ENCODE measurements at places on chromosomes 13 and 19. TPM values are rescaled to one million over a fixed set of nuclear protein-coding genes. Genes with fewer than 3 reads are reported as not detected.

DNA sequence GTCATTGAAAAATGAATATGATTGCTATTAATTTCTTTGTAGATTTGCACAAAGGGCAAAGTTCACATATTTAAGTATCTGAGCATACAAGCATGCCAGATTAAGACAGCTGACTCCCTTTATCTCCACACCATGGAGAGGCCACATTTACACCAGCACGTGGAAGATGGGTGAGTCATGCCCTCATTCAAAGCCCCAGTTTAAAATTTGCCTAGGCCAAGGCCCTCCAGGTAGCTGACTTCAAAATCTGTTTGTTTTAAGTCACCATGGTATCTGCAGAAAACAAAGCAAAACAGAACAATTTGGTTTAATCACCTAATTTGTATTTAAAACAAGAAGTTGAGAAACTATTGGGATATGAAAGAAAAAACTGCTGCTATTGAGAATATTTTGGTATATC is 109.2 kb downstream of the ESD start:
- no peak overlapping the region for H3K27ac ChIP-seq
- no peak for DNase-seq
- peaks cover 24% of the 10 kb centered on the region for H3K4me1 ChIP-seq
- no peak overlapping the region for H3K4me3 ChIP-seq

DNA sequence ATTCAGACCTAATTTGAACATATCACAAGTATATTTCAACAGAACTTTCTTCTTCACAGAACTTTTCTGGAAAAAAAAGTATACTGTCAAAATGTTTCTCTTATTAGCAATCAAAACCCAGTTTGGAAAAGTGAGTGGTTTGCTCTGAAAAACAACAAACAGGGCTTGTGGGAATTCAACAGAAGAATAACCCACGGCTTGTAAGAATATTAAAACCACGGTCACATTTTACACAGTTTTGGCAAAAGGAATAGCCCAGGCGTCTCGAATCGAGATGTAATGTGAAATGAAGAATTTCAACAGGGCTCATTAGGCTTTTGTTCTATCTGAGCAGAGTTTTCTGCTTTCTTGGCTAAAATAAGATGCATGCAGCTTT is 70.7 kb downstream of the COL4A2 start:
- no peak overlapping the region for H3K4me3 ChIP-seq
- no peaks in the 10 kb centered on the region for H3K27me3 ChIP-seq
- no peaks in the 10 kb centered on the region for H3K36me3 ChIP-seq
- H3K27ac ChIP-seq = no peak overlapping the region
- DNase-seq = no peak

- no peaks in the 10 kb centered on the region for H3K36me3 ChIP-seq
- H3K4me1 ChIP-seq = peaks cover 27% of the 10 kb centered on the region
- no peaks in the 10 kb centered on the region for H3K27me3 ChIP-seq
- DNase-seq = peak; percentile 73
- no peak overlapping the region for H3K27ac ChIP-seq
These were observed 170.9 kb downstream of the LACC1 start for GRCh38 chr13:44050450-44051063.

DNA sequence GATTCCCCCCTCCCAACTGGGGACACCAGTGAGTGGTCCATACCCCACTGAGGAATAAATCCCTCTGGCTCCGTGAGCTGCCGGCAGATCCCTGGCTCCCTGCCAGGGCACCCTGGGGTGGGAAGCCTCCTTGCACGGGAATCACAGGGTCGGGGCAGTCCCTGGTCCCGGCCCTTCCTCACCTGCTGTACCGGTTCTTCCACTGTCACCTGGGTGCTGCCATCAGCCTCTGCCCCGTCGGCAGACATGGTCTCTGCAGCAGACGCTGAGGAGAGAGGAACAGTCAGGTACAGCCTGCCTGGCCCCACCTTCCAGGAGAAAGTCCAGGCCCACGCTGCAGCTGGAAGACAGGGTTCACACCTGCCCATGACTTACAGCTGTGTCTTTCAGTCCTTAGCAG is 6.3 kb downstream of the PLIN3 start:
- H3K4me1 ChIP-seq = no peaks in the 10 kb centered on the region
- no peaks in the 10 kb centered on the region for H3K27me3 ChIP-seq
- no peak overlapping the region for H3K27ac ChIP-seq
- no peak overlapping the region for H3K4me3 ChIP-seq
- no peak for DNase-seq

DNA sequence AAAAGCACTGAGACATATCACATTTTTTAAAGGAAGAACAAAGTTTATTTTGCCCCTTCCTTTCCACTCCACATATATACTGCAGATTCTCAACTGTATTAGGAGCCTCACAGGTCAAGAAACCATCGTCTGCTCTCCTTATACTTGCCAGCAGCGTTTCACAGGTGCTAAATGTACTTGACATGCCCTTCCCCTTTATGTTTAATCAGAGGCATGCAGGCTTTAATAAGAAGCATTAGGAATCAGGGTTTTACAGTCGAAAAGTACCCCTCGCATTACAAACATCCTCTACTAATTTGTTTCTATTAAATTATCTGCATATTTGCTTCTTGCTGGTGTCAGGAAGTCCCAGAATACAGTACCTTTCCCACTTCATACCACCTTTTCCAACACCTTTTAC is 3.7 kb upstream of the RAP2A start:
- no peaks in the 10 kb centered on the region for H3K36me3 ChIP-seq
- H3K4me3 ChIP-seq = no peak overlapping the region
- H3K4me1 ChIP-seq = no peaks in the 10 kb centered on the region

- peak; percentile 90 for DNase-seq
- no peak overlapping the region for H3K27ac ChIP-seq
- no peaks in the 10 kb centered on the region for H3K4me1 ChIP-seq
- H3K4me3 ChIP-seq = no peak overlapping the region
These were observed 25.3 kb upstream of the OR10H2 start for GRCh38 chr19:15702534-15702930.

DNA sequence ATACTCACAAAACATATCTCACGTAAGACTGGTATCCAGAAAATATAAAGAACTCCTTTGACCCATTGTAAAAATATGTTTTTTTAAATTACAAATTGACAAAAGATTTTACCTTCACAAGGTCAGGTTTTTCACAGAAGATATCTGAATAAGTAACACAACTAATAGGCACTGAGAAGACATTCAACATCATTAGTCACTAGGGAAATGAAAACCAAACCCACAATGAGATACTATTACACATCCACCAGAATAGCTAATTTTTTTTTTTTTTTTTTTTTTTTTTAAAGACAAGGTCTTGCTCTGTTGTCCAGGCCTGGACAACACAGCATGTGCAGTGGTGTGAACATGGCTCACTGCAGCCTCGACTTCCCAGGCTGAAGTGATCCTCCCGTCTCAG is 157.5 kb downstream of the MIPEP start:
- H3K36me3 ChIP-seq = no peaks in the 10 kb centered on the region
- H3K27me3 ChIP-seq = no peaks in the 10 kb centered on the region
- no peak overlapping the region for H3K4me3 ChIP-seq
- H3K27ac ChIP-seq = no peak overlapping the region

GRCh38 chr13:51684076-51684475 is 99.8 kb downstream of the WDFY2 start:
- no peaks in the 10 kb centered on the region for H3K36me3 ChIP-seq
- no peak overlapping the region for H3K27ac ChIP-seq
- H3K4me3 ChIP-seq = no peak overlapping the region
- H3K27me3 ChIP-seq = no peaks in the 10 kb centered on the region
- no peak for DNase-seq
- H3K4me1 ChIP-seq = no peaks in the 10 kb centered on the region

DNA sequence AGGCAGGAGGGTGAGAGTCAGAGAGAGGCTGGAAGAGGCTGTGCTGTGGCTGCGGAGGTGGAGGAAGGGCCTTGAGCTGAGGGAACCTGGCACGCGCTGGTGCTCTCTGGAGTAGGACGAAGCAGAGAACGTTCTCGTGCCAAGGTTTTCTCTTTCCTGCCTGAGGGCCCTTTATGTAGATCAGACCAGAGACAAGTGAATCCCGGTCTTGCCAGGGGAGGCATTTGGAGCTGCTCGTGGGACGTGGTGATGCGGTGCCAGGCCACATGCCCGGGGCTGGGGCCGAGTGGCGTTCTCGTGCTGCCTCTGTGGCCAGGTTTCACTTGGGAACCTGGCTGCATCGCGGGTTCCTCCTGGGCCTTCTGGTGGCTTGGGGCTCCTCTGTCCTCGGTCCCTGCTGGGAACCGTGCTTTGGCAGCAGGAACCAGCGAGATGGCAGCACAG is 54.2 kb downstream of the KDM4B start:
- H3K4me1 ChIP-seq = no peaks in the 10 kb centered on the region
- peaks cover 6% of the 10 kb centered on the region for H3K36me3 ChIP-seq
- H3K27ac ChIP-seq = no peak overlapping the region
- H3K4me3 ChIP-seq = no peak overlapping the region

- no peak overlapping the region for H3K4me3 ChIP-seq
- peak; percentile 85 for DNase-seq
- H3K27ac ChIP-seq = no peak overlapping the region
These were observed 101.2 kb downstream of the SPRY2 start for GRCh38 chr13:80239571-80240255.

DNA sequence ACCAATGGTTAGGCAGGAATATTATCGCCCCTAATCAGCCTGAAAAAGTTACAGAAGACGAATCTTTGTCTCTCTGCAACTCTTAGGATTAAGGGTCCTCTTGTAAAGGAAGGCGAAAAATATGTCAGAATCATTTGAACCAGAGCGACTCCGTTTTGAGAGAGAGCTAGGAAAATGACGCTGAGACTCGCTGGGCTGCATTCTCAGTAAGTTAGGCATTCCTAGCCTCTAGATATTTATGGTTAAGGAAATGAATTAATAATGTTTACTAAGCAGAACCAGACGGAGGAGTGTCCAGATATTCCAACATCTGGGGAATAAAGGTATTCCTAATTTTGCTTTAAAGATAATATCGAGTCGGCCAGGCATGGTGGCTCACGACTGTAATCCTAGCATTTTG is 755 bp upstream of the ZNF726 start:
- no peak for DNase-seq
- H3K36me3 ChIP-seq = no peaks in the 10 kb centered on the region
- H3K4me3 ChIP-seq = no peak overlapping the region

DNA sequence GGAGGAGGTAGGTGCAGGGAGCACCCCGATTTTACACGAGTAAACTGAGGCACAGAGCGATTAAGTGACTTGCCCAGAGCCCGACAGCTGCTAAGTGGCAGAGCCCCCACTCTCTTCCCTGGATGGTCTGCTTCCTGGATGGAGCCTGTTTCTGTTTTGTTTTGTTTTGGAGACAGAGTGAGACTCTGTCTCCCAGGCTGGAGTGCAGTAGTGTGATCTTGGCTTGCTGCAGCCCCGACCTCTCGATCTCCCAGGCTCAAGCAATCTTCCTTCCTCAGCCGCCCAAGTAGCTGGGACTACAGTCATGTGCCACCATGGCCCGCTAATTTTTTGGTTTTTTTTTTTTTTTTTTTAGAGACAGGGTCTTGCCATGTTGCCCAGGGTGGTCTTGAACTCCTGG is 17.3 kb downstream of the BICRA start:
- no peak for DNase-seq
- no peaks in the 10 kb centered on the region for H3K27me3 ChIP-seq
- H3K4me3 ChIP-seq = no peak overlapping the region
- H3K4me1 ChIP-seq = no peaks in the 10 kb centered on the region
- no peak overlapping the region for H3K27ac ChIP-seq

DNA sequence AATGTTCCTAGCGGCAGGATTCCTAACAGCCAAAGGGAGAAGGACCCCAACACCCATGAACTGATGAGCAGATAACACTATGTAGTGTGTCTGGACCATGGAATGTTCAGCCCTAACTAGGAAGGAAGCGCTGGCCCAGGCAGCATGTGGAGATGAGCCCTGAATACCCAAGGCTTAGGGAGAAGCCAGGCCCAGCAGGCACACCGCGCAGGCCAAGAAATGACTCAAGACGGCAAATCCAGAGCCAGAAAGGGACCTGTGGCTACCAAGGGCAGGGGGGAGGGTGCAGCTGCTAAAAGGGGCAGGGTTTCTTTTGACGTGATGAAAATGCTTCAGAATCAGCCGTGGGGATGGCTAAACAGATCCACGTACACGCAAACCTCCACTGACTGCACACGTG is 20.7 kb upstream of the TINCR start:
- no peak overlapping the region for H3K27ac ChIP-seq
- no peaks in the 10 kb centered on the region for H3K4me1 ChIP-seq
- H3K4me3 ChIP-seq = no peak overlapping the region

DNA sequence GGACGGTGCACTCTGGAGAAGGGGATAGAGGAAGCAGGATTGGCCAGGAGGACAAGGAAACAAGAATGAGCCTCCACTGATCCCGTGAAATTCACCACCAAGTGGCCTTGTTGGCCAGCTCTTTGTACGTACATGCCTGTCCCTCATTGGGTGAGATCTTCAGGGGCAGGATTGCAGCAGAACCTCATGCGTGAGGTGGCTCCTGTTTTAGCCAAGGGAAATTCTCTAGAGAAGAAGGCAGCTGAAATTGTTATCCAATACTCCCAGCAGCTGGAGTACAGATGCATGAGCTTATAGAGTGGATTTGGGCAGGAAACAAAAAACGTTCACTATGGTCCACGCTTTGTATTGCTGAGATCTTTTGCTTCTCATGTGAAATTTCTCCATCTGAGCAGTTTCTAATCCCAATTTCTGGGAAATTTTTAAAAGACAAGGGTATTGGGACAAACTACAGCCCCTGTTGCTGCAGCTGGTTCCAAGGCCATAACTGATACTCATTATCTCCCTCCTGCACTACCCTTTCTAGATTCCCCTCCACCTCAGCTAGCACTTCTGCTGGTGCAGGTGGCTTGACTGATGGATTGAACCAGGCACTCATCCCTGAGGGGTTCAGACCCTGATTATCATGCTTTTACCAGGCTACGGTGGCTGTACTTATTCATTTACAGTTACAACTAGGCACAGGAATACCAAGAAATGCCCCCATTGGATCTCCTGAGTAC is 3.9 kb upstream of the RNF6 start:
- no peak for DNase-seq
- H3K27me3 ChIP-seq = no peaks in the 10 kb centered on the region
- no peak overlapping the region for H3K4me3 ChIP-seq
- no peak overlapping the region for H3K27ac ChIP-seq
- peaks cover 2% of the 10 kb centered on the region for H3K4me1 ChIP-seq

The FBXW9 gene
- polyA plus RNA-seq = 6.8 TPM

The TEX26 gene
- 2.5 TPM for polyA plus RNA-seq

The DACT3 gene
- polyA plus RNA-seq = 3.9 TPM

The ATP4B gene
- polyA plus RNA-seq = not detected

Data from lung (tissue), 17 donors.